ENCODE measurements at places on chromosomes 2 and 18. TPM values are rescaled to one million over a fixed set of nuclear protein-coding genes. Genes with fewer than 3 reads are reported as not detected.

DNA sequence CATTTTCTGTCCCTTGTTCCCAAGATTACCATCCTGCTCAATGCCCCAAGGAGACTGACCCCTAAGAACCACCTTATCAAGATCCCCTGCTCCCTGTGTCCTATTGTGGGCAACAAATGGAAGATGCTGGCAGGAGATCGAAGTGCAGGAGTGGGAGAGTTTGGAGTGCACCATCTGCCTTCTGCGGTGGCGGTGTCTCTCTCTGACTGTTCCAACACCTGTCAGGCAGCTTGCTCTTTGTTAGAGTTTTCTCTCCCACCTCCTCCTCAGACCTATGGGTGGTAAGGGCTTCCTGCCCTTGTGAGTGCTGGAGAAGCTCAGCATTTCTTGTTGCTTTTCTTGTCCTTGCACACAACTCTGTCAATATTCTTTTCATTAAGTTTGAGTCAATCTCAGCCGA lies 64.1 kb upstream of the SPHKAP start:
- no peak overlapping the region for H3K27ac ChIP-seq
- DNase-seq = no peak
- no peaks in the 10 kb centered on the region for H3K4me1 ChIP-seq
- no peaks in the 10 kb centered on the region for H3K27me3 ChIP-seq
- no peak overlapping the region for H3K4me3 ChIP-seq

Gene PDCL3
- 37.1 TPM for total RNA-seq

Gene EPB41L3
- 41.7 TPM for total RNA-seq

DNA sequence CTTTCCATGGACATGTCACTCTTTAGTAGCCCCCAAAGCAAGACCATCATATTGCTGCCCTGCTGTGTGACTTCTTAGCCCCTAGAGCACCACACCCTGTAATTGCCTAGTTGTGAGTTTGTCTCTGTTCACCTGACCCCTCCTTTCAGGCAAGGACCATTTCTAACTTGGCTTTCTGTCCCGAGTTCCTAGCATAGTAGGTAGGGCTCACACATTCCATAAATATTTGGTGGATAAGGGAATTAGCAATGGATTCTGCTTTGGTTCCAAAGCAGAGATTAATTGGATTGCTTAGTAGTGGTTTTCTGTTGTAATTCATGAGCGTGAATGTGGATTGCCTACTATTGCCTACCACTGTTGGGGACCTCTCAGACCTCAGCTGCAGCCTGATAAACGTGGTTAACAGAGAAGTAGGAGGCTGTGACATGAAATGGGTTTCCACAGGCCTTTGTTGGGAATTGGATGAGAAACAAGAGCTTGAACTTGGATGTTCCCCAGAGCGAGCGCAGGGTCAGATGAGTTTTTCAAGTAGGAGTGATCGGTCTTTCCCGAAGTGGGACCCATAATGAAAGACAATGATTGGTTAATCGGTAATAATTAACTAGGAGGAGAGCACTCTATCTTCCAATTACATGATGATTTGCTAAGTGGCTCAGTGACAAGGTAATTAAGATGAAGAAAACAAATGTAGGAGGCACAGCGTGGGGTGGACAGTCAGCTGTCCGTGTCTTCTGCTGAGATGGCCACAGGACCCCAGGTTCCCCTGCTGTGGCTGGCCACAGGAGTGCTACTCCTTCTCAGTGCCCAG lies 13.4 kb upstream of the UGT1A1 start:
- no peak overlapping the region for H3K27ac ChIP-seq
- no peak overlapping the region for H3K4me3 ChIP-seq
- H3K4me1 ChIP-seq = peaks cover 4% of the 10 kb centered on the region
- peaks cover 1% of the 10 kb centered on the region for H3K36me3 ChIP-seq
